ENCODE measurements at places on chromosomes 3 and 15.

- DNase-seq: no peak
Measured at GRCh38 chr15:82129761-82130160, 83.9 kb upstream of the MEX3B start.

DNA sequence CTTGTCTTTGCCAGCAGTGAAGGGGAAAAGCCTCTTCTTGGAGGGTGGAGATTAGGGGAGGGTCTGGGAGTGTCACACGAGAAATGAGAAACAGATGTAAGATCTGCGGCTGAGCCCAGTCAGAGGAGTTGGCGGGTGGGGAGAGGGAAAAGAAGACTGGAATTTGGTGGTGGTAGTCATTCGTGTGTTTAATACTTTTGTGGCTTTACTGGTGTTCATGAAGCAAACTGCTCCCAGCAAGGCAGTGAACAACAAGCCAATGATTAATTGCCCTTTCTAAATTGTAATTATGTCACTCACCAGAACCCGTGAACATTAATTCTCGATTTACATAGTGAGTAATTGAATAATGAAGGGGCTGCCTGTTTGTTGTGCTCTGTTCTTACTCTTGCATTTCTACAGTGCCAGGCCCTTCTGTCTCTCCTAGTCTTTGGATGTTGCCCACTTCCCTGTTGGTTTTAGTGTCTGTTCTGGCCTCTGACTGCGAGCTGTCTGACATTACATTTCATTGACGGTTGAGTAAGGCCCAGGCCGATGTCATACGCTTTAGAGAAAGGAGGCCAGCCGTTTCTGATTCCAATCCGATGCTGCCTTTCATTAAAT is 78.0 kb downstream of the CHCHD6 start:
- DNase-seq: no peak

GRCh38 chr3:31288224-31288623 is 244.5 kb upstream of the STT3B start:
- DNase-seq: no peak

DNA sequence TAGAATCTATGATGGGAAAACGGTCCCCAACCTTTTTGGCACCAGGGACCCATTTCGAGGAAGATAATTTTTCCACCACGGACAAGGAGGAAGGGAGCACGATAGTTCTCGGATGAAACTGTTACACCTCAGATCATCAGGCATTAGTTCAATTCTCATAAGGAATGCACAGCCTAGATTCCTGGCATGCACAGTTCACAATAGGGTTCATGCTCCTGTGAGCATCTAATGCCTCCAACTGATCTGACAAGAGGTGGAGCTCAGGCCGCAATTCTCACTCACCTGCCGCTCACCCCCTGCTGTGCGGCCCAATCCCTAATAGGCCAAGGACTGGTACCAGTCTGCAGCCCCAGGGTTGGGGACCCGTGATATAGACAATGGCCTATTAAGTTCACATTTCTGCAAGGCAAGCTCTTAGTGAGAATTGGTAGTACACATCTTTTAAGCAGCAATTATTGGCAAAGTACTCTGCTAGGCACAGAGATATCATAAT is 26.5 kb downstream of the CD200R1 start:
- no peak for DNase-seq

DNA sequence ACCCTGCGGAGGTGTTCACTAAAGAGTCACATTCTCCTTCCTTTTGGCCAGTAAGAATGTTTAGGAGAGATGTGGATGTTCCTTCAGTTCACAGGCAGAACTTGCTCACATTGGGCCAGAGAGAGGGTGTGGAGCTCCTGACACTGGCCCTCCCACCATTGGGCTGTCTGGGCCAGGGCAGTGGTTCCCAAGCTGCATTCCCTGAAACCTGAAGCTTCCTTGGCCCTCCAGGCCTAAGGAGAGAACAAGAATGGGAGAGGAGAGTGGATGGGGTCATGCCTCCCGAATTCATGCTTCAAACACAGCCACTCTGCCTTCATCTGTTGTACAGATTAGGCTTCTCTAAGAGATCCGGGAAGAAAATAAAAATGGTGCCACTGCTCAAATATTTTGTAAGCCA is 257.4 kb downstream of the RORA start:
- DNase-seq: no peak

GRCh38 chr3:169748670-169749069 is 16.2 kb downstream of the TERC start:
- no peak for DNase-seq

- no peak for DNase-seq
Measured at GRCh38 chr3:13145131-13145825, 72.0 kb upstream of the IQSEC1 start.

GRCh38 chr3:150098621-150099020 is 127.9 kb upstream of the PFN2 start:
- DNase-seq: no peak

- DNase-seq: no peak
Measured at GRCh38 chr3:129768728-129769127, 124.8 kb downstream of the TMCC1 start.

GRCh38 chr3:42192334-42193200 is 73.4 kb downstream of the CCK start:
- DNase-seq: peak; percentile 83

GRCh38 chr3:23422517-23422851 is 219.4 kb downstream of the UBE2E2 start:
- no peak for DNase-seq

- DNase-seq: no peak
Measured at GRCh38 chr3:112486811-112487505, 12.3 kb downstream of the BTLA start.

DNA sequence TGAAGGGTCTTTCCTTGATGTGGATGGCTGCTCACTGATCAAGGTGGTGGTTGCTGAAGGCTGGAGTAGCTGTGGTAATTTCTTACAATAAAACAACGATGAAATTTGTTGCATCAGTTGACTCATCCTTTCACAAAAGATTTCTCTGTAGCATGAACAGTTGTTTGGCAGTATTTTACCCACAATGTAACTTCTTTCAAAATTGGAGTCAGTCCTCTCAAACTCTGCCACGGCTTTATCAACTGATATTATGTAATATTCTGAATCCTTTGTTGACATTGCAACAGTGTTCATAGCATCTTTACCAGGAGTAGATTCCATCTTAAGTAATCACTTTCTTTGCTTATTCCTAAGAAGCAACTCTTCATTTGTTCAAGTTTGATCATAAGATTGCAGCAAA is 252.6 kb downstream of the UBE2E2 start:
- DNase-seq: no peak

GRCh38 chr15:77476995-77477394 is 56.3 kb downstream of the HMG20A start:
- DNase-seq: no peak

GRCh38 chr3:29758434-29759322 is 477.8 kb downstream of the RBMS3 start:
- DNase-seq: no peak

GRCh38 chr3:13190378-13190765 is 117.1 kb upstream of the IQSEC1 start:
- no peak for DNase-seq

DNA sequence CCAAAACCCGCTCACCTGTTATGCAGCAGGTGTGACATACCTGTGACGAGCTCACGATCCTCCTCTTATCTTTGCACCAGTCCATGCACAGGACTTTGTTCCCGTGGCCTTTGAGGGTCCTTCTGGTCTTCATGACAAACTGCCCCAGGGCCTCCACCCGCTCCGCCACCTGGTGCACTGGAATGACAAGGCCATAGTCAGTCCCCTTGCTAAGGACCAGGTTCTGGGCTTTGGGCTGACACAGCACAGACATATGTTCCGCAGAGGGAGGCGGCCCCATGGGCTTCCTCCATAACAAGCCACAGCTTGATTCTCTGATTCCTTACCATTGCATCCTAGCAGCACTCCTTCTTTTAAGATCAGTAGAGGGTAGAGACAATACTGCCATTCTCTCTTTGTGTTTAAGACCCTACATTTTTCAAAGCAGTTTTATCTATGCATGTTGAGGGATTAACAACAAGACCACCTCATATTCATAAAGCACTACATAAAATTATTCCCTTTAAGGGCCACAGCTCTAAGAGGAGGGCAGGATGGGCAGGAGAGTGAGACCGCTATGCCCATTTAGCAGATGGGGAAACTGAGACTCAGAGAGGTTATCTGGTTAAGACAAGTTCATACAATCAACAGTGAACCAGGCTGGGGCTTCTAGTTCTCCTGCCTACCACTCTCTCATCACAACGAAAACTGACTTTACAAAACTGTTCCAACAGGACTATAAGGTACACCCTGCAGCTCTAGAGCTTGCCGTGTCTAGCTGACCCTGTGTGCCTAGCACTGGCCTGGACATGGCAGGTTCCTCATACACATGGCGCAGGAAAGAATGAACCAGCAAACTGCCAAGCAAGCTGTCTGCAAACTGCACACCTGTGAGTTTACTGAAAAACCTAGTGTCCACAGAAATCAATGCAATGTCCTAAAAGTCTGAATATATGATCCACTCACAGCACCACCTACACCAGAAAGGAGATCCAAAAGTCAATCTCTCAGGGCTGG is 37.0 kb downstream of the GNB5 start:
- no peak for DNase-seq

- no peak for DNase-seq
Measured at GRCh38 chr15:31278061-31278445, 48.6 kb upstream of the KLF13 start.

- peak; percentile 21 for DNase-seq
Measured at GRCh38 chr15:44593042-44593736, 56.2 kb downstream of the EIF3J start.

GRCh38 chr3:46628901-46629369 is 16.6 kb downstream of the FAM240A start:
- DNase-seq: no peak

DNA sequence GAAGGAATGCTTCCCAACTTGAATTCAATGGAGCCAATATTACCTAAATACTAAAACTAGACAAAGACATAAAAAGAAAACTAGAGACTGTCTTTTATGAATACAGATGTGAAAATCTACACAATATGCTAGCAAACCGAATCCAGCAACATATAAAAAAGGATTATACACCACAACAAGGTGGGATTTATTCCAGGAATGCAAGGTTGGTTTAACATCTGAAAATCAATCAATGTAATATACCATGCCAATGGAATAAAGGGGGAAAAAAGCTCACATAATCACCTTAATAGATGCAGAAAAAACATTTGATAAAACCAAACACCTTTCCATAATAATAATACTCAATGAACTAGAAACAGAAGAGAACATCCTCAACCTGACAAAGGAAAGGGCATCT is 69.3 kb upstream of the TSPAN3 start:
- no peak for DNase-seq

- no peak for DNase-seq
Measured at GRCh38 chr15:48478581-48478980, 147.4 kb downstream of the DUT start.

GRCh38 chr3:45890405-45890804 is 4.1 kb downstream of the CCR9 start:
- no peak for DNase-seq

DNA sequence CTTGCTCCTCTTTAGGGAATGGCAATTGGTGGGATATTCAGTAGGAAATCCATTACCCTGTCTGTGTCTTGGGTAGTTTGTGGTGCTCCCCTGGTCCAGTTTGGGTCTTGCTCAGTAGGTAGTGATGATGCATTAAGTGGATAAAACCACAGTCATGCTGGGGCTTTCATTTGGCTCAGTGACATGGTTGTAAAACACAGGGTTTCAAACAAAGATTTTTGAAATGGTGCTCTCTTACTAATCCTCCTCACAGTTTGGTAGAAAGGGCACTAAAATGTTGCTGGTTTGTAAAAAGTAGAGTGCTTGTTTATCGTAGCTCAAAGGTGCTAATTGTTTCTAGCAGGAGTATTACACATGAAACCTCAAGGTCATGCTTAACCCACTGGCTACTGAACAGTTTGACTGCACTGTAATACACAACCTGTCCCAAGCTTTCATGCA is 22.9 kb downstream of the BBX start:
- no peak for DNase-seq

Measured in inflammatory macrophage (primary cell).